ENCODE measurements at places on chromosomes 6 and 20.

DNA sequence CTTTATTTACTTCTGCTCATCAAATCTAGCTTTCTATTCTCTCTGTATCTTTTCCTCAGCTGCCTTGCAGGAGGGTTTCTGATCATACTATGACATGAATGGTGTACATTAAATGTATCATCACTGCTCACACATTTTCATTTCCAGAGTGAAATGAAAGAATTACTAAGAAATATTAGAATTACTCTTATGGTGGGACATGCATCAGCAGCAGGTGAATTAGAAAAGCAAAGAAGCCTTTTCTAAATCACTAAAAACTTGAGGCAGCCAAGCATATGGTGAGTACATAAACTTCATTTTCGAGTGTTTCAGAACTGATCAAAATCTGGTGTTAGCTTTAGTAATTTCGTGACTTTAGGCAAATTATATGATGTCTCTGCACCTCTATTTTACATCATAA, 23.6 kb downstream of the IL17A start:
- DNase-seq: no peak

DNA sequence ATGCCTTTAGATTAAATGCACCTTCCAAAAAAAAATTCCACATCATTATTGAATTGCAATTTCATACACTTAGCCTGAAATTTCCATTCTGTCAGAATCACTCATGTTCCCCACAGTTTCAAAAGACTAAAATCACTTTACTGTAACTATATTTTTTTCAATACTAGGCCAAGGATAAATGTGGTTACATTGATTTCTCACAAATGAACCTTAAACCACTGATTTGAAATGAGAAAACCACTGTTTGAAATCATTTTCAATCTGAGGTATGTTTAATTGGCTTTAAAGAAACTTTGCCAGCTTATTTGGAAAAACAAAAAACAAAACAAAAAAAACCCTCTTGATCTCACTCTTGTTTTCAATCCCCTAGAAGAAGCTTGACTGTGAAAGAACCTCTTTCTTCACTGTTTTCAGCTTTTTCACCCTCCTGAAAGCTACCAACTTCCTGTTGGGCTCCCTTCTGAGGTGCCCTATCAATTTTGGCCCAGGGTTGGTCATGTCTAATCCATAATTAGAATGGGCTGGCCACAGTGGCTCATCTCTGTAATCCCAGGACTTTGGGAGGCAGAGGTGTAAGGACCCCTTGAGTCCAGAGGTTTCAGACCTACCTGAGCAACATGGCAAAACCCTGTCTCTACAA, 242.5 kb downstream of the ADGRG6 start:
- DNase-seq: no peak

DNA sequence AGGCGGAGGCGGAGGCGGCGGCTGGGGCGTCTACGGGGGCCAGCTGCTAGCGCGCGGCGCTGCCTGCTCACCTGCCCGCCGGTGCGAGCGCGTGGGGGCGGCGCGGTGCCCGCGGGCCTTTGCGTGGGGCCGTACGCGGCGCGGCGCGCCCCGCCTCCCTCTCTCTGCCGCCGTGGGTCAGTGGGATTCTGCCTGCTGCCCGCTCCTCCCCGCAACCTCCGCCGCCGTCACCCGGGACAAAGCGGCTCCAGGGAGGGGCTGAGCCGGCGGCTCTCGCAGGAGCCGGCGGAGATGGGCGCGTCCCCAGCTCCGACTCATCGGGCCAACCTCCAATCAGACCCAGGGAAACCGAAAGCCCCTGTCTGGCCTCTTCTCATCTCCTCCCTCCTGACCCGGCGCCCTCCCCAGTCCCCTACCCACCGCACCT, at the start of gene RCAN2:
RCAN2 (minus strand) TSS at position 249 of the 427 bp plus-strand sequence.
- no peak for DNase-seq

DNA sequence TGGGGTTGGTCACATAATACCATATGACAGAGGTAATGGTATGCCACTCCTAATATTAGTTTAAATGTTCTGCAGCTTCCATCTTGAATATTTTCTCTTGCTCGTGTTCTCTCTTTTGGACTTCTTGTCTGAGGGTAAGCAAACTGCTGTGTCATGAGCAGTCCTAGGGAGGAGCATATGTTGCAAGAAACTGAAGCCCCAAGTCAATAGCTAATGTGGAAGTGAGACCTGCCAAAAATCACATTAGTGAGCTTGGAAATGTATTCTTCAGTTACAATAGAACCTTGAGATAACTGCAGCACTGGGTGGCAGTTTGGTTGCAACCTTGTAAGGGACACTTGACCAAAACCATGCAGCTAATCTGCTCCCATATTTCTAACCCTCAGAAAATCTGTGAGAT, 178.2 kb upstream of the IMPG1 start:
- DNase-seq: no peak

DNA sequence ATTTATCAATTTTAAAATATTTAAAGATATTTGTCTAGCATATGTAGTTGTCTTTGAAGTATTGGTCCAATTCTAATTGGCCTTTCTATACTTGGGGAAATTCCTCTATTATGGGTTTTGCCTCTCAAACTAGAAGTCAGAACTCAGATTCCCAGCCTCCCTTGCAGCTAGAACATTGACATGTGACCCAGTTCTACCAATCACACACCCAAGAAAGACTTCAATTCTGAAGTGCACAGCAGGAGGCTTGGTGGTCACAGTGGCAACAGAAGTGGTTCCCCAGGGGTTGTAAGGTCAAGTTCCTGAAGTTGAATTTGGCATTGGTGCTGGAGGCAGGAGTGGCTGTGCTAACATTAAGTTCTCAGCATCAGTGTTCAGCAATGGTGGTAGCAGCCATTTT, 14.8 kb upstream of the FKBP5 start:
- DNase-seq: no peak

- no peak for DNase-seq
Measured at GRCh38 chr6:90273863-90274262, 22.8 kb downstream of the BACH2 start.

GRCh38 chr20:19547547-19547946, 210.5 kb upstream of the RIN2 start:
- no peak for DNase-seq

- no peak for DNase-seq
Measured at GRCh38 chr20:58815448-58815847, 35.3 kb downstream of the GNAS-AS1 start.

- DNase-seq: no peak
Measured at GRCh38 chr6:130934848-130935585, 107.8 kb downstream of the SMLR1 start.

- no peak for DNase-seq
Measured at GRCh38 chr6:134517145-134517658, 199.3 kb upstream of the SGK1 start.

DNA sequence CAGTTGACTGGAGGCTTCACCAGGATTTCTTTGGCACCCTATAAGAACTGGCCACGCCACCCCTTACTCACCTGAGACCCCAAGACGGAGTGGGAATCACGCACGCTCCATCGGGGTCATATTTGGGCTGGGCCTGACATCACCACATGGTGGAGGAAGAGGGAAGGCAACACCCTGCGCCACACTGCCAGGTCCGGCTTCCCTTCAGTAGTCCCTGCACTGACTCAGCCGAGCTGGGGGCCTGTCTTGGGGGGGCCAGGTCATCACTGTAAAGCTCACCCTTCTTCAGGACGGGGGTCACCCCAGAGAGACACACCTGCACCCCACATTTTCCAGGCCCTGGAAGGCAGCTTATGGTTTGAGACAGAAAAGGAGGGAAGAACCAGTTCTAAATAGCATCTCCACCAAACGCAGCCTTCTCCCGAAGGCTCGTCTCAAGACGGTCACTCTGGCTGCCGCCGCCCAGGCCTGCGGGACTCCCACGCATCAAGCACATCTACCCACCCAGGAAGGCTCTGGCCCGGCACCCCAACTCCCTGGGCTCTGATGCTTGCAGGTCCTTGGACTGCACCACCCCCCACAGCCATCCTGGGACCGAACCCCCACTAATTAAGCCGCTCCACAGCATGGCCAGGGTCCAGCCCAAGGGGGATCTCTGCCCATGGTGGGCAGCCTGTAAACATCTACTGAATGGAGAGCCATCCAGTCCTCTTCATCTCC, 51.8 kb downstream of the GINS1 start:
- DNase-seq: no peak

- no peak for DNase-seq
Measured at GRCh38 chr6:72524011-72524645, 97.7 kb upstream of the KCNQ5 start.

DNA sequence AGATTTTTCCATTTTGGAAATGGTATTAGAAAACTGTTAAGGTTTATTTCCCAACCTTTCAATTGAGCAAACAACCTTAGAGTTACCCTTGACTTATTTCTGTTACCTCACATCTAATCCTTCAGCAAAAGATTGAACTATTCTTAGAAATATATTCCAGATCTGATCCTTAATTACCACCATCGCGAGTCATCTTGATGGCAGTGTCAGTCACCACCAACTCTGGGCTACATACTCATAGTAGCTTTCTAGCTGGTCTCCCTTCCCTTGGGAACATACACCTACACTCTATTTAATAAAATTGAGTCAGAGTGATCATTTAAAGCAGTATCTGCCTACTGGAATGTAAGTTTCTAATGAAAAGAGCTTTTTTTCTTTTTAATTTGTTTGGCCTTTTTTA, 308.2 kb downstream of the EYS start:
- DNase-seq: no peak

DNA sequence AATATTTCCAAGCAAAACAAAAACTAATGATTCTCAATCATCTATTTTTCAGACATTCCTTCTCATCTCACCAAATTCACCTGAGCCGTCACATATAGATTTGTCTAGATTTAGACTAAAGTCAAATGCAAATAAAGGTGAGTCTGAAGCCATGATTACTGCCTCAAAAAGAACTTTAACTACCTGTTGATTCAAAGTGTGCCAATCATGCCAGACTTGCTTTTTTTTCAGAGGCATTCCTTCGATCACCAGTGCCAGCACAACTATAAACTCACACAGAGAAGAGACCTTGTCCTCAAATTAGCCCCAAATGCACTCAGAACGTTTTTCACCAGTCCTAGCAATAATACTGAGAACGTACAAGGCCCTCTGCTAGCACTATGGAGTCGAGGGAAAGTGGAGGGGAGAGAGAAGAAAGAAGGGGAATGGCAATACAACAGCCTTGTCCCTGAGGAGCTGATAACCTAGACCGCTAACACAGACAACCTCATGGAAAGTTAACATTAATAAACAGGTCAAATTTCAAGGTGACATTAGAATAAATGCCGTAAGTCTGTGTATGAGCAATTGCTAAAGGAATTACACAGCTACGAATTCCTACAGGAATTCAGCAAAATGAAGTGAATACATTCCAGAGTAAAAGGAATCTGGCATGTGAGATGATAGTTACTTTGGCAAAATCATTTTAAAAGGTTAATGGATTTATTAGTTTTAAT, 60.9 kb downstream of the EPB41L2 start:
- no peak for DNase-seq

DNA sequence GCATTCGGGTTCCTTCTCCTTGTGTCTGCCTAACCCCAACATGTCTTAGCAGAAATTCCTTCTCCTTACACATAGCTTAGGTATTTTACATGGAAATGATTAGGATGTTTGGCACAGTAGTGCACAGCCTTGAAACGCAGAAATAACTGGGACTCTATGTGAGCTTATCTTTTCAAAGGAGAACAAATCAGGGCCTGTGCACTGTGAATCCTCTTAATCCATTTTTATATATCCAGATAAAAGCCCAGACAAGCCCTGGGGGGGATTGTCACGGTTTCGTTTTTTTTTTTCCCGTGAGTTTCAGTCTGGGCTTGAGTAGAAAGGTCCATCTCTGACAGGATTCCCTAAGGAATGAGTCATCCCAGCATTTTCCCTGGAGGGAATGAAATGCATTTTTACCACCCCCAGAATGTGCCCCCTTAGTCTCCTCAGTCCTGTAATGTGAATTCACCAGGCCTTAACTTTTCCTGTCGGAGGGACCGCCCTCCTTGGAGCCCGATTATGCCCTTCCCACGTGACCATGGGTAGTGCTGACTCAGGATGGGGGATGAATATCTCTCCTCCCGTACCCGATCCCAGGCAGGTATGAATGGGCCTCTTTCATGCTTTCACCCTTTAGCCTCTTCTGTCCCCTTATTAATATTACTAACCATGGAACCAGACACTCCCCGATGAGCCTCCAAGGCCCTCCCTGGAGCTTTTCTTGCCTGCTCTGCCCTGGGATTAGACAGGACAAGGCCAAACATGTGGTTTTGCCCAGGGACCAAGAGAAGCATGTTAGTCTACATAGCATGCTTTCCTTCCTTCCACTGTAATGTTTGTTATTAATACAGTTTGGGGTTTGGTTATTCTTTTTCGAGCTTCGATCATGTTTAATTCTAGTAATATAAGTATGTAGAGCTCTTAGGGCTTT, 23.9 kb upstream of the NAA20 start:
- DNase-seq: no peak

DNA sequence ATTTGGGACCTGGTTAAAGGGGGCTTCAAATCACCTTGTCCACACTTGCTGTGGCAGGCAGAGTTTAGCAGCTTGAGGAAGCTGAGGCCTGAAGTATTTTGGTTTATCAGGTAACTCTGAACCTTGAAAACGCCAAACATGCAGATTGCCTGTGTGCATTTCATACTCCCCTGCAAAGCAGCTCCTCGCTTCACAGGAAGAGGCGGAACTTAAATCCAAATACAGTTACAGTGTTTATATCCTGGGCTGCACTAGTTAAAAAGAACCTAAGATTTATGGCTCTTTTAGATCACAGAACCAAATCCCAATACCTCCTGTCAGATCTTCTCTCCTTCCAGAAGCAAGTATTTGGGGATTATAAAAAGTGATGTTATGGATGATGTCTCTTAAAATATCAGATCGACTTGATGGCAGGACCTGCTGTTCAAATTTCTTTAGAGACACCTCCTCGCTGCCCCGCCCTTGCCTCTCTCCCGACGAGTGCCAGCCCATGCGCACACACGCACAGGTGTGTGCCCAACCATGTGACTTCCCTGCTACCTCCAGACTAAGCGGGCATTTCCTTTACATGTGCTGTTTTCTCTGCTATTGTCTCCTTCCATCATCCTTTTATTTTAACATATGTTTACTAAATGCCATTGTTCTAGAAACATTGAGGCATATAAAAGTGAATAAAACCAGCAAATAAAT, 224.6 kb upstream of the FOXQ1 start:
- no peak for DNase-seq

- no peak for DNase-seq
Measured at GRCh38 chr20:59806578-59806975, 126.9 kb downstream of the SYCP2 start.

GRCh38 chr6:45548657-45549515, 171.2 kb upstream of the SUPT3H start:
- no peak for DNase-seq

GRCh38 chr20:44073011-44073674, 113.8 kb downstream of the JPH2 start:
- DNase-seq: no peak

- no peak for DNase-seq
Measured at GRCh38 chr20:56932575-56933330, 303.6 kb downstream of the TFAP2C start.

GRCh38 chr6:139881236-139881635, 506.8 kb upstream of the CITED2 start:
- no peak for DNase-seq

Measured in glomerular endothelial cell (primary cell).